GOT3 (cell line): ENCODE measurements at places on chromosomes 12 and 14.

DNA sequence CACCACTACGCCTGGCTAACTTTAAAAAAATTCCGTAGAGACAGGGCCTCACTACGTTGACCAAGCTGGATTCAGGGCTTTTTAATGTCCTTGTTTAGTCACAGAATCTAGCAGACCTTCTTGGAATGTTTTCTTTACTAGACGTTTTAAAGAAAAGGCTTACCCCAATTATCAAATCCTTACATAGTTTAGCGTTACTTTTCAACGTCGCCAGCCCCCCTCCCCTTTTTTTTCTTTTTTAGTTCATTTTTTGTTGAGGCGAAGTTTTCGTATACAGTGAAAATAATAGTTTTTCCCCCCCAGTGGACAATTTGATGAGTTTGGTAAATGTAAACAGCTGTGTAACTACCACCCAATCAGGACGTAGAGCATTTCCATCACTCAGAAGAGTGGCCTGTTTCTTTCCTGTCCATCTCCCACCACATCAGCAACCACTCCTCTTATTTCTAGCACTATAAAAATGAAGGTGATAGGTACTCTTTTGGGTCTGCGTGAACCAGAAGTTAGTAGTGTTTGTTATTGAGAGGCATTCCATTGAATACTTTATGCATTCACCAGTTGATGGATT is 753 bp upstream of the DLGAP5 start:
- DNase-seq = no peak

DNA sequence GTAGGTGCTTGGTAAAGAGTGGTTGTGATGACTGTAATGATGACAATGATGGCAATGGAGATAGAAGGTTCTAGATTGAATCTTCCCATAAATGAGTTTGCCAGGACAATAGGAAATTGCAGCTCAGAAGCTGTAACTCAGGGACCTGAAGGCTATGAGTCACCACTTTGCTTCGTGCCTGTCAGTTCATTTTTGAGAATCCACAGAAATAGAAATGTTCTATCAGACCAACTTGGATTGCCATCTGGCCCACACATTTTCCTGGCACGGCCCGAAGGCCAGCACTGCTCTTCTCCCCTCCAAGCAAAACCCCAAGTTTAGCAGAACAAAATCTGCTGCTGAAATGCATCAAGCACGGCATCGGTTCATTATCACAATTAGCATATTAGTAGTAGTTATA is 1127.0 kb downstream of the BCL11B start:
- no peak for DNase-seq

DNA sequence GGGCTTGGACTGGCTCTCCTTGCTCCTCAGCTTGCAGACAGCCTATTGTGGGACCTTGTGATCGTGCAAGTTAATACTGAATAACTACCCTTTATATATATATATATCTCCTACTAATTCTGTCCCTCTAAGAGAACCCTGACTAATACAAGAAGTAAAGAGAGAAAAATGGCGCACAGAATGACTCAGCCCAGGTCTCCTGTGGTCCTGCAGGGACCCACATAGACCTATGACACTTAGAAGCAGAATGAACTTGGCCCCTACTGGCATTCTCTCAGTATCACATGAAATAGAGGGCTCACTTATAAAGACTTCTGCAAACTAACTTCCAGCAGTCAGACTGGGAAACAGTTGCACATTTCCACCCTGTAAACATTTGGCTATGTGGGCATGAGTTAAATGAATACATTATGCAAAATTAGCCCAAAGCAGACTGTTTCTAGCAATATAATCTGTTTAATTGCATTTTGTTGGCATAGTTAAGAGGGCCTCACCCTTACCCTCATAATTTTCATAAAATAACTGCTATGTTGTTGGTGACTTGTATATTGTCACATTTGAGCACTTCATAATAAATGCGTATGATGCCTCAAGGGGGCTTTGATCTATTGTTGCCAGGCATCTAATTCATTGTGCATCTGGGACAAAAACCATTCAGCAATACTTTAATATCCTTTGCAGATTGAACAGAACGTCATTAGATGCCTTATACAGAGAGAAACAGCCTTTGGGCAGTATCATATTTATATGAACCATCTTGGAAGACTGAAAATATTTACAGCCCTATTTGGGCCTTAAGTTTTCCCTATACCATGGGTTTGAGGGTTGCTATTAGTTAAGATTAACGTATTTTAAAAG is 349.7 kb upstream of the DIO2 start:
- no peak for DNase-seq

DNA sequence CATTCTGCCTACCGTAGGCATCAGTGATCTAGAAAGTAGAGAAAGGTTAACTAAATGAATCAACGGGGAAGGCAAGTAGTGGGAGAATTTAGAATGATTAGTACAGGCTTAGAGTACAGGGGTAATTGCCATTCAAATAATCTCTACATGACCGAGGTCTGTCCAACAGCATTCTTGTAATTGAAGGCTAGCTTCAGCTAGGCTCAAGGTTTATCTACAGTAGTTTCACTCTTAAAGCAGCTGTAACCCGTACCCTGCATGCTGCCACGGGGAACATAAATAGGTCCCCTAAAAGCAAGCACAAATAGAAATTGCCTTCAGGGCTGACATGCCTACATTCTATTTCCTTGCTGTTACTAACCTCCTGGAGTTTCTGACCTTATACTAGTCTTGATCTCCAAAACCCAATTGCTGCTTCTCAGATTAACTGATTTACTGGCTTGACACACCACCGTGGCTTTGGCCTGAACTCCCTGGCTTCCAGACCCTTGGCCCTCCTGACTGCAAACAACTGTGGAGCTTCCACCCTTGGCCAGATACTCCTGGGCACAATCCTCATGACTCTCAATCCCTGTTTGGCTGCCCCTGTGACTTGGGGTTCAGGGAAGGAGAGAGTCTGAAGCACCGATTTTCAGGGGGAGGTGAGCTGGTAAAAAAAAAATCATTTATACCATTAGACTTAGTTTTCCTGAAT is 242.1 kb upstream of the FOXN3 start:
- no peak for DNase-seq

GRCh38 chr12:117404203-117404853 is 42.9 kb upstream of the NOS1 start:
- DNase-seq = no peak

- no peak for DNase-seq
Measured at GRCh38 chr12:10341892-10342509, 34.3 kb downstream of the KLRD1 start.

- no peak for DNase-seq
Measured at GRCh38 chr12:34376133-34376799, 354.0 kb downstream of the ALG10 start.

DNA sequence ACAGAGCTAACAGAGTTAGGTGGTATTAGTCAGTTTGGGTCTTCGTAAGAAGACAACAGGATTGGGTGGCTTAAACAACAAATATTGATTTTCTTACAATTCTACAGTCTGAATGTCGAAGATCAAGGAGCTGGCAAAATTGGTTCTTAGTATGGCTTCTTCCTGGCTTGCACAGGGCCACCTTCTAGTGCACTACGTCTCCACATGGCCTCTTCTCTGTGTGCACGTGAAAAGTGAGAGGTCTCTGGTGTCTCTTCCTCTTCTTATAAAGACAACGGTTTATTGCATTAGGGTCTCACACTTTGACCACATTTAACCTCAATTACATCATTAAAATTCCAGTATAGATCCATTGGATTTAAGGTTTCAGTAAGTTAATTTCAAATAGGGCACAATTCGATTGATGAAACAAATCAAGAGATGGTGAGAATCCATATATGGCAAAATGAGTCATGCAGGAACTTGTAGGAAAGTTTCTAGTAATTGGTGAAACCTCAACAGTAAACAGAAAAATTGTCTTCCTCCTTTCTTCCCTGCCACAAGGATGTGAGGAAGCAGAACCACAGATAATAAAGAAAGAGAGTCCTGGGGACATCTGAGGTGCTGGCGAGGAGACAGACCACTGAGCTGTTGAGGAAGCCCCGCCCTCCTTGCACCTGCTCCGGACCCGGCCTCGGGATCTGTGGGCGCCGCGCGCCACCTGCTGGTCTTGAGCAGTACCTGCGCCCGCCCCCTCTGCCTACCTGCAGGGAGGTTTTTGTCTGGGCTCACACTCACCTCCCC is 846.7 kb downstream of the TMEM121 start:
- no peak for DNase-seq

DNA sequence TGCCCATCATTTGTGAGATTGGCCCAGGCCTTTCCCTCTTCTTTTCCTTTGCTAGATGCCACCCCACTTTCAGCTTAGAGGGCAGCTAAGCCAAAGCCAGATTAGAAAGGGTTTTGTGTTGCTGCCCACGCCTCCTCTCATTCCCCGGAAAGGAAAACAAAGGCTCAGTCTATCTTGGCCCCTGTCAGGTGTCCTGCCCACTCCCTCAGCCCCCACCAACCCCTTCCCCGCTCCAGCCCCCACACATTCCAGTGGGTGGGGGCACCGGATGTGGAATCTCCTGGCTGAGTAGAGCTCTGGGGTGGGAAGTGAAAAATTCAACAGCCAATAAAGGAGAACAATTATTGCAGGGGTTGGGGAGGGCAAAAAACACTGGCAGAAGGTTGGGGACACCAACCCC is 2.2 kb downstream of the BLOC1S1 start:
- DNase-seq = no peak

- no peak for DNase-seq
Measured at GRCh38 chr14:51180577-51180976, 59.5 kb upstream of the TMX1 start.

DNA sequence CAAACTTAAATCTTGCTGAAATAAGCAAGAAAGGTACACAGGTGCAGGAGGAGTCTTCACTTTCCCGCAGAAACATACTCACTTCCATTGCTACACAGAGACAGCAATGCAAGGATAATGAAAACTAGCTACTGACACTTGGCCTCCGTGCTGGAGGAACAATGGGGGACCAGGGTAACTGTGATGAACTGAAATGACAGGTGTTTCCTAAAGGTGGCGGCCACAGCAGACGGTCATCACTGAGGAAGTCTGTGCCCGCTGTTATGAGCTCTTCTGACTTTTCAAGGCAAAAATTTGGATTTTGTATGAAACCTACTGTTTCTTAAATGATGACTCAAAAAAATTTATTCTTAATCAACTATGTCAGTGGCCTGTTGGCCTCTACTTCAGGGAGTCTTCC is 189.4 kb downstream of the CACNA1C start:
- no peak for DNase-seq

GRCh38 chr14:32224737-32225377 is 21.8 kb upstream of the RNU6-8 start:
- DNase-seq = no peak

DNA sequence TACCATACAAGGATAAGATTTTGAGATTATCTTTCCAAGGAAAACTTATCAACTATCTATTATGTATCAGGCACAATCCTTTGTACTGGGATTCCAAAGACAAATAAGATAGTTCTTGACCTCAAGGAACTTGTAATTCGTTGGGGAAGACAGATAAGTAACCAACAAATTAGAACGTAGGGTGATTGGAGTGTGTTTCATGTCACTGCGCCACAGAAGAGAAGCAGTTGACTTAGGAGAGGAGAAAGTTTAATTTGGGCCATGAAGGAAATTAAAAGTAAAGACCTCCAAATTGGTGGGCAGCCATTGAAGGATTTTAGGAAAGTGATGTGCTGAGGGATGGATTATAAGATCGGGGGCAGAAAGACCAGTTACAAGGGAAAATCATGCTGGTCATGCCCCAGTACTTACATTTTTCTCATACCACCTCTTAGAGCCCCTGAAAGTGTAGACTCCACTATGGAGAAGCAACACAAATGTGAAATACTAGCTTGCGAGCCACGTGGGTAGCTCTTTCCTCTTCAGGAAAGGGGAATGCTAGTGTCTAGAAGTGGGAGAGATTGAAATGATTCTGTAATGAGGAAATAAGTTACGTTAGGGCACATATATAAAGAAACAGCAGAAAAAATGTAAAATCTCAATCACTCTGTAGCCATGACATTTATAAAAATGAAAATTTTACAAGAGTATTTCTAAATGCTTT is 148.7 kb downstream of the ETV6 start:
- no peak for DNase-seq
